Pancreas (tissue), 10 donors: ENCODE measurements at places on chromosomes 6 and 20.
A peak's percentile ranks its signal among the peaks of the same experiment; 100 is the strongest.

- peak; percentile 7 for DNase-seq
These were observed 173.2 kb downstream of the VEGFA start for GRCh38 chr6:43943099-43943766.

DNA sequence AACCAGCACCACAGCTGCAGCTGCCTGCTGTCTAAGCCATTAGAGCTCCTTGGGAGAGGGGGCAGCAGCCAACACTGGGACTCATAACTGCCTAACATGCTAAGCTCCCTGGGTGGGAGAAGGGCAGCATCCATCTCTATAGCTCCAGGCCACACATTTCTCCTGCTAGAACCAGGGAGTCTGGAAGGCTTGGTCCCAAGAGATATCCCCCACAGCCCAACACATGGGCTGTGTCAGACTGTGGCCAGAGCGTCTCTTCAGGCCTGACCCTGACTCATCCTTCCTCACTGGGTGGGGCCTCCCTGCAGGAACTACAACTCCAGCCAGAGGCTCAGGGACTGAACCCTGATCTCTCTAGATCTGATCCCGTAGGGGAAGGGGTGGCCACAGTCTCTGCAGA, 411.1 kb downstream of the HDGFL1 start:
- no peak for DNase-seq

DNA sequence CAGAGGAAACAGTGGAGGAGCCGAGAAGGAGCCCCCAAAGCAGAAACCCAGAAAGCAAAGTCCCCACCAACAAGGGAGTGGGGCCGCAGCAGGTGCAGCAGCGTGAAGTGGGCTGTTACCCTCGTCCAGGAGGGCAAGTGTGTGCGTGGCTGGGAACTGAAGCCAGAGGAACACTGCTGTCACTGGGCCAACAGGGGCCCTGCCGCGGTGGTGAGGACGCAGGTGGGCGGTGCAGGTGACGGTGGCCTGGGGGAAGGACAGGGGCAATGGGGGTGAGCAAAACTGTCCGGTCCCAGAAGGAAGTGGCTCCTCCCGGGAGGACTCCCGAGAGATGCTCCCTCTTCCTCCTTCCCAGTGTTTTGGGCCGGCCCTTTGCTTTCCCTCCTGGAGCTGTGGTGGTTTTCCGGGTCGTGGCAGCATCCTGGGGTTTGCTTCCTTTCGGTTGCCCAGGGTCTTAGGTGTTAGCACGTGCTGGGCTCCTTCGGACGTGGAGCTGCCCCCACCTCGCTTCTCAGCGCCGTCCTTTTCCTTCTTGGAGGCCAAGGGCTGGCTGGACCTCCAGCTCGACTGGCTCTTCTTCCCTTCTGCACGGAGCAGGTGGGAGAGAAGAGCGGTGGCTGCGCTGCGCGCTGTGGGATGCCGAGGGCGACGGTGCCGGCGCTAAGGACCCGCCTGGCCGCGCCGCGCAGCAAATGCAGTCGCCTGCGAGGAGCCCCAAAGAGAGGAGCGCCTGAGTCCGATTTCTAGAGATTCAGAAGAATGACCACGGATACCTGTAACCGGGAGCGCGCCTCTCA, 62.7 kb upstream of the SLC2A12 start:
- peak; percentile 52 for DNase-seq

- DNase-seq, result no peak
These were observed 266.9 kb upstream of the STXBP5 start for GRCh38 chr6:146937316-146937715.

- peak; percentile 46 for DNase-seq
These were observed 556 bp upstream of the SCAF8 start for GRCh38 chr6:154732538-154733182.

- no peak for DNase-seq
These were observed 72.4 kb downstream of the HFE start for GRCh38 chr6:26159357-26160273.

GRCh38 chr6:5338177-5338960, 77.1 kb downstream of the FARS2 start:
- no peak for DNase-seq

DNA sequence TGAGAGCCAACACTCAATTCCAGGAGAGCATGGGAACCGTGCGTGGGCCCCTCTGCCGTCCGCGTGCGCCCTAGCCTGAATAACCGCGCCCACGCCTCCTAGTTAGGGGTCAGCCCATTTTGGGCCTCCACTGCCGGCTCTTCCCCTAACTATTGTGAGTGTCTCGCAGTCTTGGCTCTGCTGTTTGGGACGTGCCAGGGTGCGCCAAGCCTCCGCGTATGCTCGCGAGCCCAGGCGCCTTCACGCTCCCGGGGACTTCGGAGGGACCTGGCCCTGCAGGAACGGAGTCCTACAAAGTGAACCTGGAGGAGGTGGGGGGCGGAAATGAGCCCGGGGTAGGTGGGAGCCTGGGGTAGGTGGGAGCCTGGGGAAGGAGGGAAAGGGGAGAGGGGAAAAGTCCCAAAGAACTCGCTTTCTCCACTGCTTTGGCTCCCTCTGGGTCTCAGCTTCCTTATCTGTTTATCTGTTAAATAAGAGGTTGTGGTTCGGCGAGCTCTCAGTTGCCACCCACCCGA, 873 bp upstream of the GCM2 start:
- no peak for DNase-seq

- DNase-seq, result no peak
These were observed 348.7 kb downstream of the COL12A1 start for GRCh38 chr6:74857157-74857556.

DNA sequence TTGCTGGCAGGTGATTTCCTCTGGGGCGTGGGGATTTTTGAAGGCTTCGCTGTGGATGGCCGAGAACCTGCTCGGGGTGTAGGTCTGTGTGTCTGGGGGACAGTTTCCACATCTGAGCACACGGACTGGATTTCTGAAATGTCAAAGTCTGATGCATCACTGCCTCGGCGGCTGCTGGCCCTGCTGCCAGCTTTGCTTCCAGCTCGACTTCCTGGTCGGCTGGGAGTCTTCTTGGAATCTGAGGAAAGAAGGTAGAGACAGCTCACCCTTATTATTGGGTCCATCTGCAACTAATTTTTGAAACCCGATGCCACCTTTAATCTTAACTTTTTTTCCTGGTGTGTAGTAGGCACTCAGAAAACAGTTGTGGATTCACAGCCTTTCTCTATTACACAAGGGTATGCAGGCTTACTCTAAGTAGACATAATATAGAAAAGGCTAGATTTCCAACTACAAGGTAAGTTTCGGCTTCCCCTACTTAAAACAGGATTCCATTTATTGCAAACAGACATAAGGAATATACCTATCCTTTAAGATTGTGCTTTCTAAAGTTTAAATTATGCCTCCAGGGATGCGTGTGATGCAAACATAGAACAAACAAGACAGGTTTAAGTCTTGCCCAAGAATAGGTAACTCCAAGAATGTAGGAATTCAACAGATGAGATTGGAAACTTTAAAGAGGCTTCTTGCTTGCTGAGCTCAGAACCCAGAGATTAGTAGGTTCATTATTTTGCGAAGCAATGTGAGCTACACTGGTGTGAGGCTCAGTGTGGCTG, 183.5 kb downstream of the DST start:
- DNase-seq, result no peak

GRCh38 chr6:168136622-168137021, 57.6 kb upstream of the FRMD1 start:
- DNase-seq, result no peak

- no peak for DNase-seq
These were observed 321.8 kb upstream of the PRDM1 start for GRCh38 chr6:105764315-105764714.

- DNase-seq, result no peak
These were observed 6.9 kb upstream of the ZBTB12 start for GRCh38 chr6:31908791-31909190.

DNA sequence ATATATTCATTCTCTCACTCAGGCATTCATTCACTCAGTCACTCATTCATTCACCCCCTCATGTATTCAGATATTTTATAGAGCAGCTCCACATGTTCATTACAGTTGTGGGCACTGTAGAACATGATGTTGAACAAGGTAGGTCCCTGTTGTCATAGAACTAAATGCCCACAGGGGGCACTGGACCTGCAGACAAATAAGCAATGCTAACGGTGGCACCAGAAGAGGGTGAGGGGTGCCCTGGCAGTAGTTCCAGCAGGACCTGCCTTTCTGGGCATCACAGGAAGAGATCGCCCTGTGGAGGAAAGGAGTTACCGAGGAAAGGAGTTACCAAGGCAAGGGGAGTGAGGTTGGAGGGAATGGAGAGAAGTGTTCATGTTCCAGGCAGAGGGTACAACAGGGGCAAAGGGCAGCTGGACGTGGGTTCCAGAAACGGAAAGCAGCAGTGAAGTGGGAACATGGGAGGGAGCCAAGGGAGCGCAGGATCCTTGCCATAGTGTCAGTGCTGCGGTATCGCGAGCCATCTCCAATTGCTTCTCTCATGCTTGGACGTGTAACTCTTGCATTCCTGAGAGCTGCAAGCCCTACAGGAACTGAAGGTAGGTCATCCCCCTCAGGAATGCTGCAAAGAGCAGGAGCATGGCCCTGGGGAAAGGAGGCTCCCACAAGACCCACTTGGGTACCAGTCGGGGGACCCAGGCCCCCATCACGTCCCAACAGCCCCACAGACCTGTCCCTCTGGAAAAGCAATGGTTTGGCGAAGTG, 128.2 kb downstream of the EDN3 start:
- no peak for DNase-seq

GRCh38 chr20:45320948-45321595, 13.0 kb upstream of the MATN4 start:
- peak; percentile 39 for DNase-seq

GRCh38 chr6:82277686-82278085, 30.1 kb upstream of the IBTK start:
- no peak for DNase-seq

GRCh38 chr6:4420160-4420865, 284.9 kb upstream of the ECI2 start:
- DNase-seq, result no peak

- DNase-seq, result no peak
These were observed 148.3 kb upstream of the TBX18 start for GRCh38 chr6:84912472-84913322.

- no peak for DNase-seq
These were observed 59.7 kb downstream of the GPX5 start for GRCh38 chr6:28585335-28585734.

GRCh38 chr20:59572515-59572914, 31.8 kb upstream of the PHACTR3 start:
- DNase-seq, result no peak

DNA sequence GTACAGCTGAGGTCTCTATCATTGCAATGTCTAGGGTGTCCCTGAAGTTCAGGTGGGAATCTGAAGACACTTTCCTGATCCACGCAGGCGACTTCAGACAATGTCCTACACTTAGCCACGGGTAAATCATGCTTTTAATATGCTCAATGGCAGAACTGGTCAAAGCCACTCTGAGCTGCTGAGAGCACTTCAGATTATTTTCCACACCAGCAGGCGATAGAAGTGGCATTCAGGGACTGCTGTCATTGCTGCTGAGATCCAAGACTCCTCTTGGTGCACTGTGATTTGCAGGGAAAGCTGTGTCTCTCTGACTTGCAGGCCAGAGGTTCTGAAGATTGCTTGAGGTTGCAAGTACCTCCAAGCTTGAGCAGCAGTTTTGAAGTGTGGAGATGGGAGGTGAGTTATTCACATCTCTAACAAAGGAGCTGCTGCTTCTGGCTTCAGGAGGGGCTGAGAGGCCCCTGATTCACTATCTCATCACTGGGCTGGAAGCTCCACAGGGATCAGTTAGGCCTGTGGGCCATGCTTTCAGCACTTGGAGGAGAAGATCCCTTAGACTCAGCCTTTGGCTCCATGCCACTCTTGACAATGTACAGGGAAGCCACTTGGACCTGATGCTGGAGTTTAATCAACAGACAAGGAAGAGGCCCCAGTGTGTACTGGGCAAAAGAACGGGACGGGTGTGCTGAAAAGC, 2.9 kb upstream of the SSTR4 start:
- no peak for DNase-seq

DNA sequence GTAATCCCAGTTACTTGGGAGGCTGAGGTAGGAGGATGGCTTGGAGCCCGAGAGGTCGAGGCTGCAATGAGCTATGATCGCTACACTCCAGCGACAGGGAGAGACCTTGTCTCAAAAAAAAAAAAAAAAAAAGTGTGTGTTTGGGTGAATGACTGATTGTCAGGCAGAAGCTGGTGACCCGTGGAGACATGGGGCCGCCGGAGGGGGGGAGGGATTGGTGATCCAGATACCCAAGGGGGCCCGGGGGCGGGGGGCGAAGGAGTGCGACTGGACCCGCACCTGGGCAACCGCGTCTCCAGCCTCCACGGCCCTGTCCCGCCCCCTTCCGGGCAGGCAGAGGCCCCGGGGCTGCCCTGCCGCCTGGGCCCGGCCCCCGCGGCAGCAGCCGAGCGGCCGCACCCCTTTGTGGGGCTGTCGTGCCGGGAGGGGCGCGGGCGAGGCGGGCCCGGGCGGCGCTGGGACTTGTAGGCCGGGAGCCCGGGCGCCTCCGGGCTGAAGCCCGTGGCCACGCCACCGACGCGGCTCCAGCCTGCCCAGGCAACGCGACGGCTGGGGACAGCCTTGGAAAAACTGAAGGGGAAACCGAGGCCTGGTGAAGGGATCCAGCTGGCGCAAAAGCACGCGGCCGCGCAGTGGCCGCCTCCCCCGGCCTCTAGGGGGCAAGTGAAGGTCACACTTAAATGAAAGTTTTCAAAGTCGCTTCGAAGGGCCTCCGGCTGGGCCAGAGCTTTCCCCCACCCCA, 2.1 kb upstream of the RBM38 start:
- DNase-seq, result peak; percentile 81

DNA sequence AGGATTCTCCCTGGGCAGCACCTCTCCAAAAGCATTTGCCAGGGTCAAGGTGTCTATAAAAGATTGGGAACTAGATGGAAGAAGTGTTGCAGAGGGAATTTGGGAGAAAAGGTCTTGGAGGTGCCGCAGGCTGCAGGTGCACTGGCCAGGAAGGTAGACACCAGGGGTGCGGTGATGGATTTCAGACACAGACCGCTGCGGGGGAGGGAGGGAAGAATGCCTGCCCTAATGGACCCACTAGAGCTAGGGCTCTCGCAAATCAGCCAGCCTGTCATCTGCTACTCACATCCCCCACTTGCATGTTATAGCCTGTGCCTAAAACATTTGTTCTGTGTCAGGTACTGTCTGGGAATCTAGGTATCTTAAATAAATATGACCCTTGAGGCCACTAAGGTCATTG, 193.6 kb upstream of the SLC24A3 start:
- DNase-seq, result no peak

DNA sequence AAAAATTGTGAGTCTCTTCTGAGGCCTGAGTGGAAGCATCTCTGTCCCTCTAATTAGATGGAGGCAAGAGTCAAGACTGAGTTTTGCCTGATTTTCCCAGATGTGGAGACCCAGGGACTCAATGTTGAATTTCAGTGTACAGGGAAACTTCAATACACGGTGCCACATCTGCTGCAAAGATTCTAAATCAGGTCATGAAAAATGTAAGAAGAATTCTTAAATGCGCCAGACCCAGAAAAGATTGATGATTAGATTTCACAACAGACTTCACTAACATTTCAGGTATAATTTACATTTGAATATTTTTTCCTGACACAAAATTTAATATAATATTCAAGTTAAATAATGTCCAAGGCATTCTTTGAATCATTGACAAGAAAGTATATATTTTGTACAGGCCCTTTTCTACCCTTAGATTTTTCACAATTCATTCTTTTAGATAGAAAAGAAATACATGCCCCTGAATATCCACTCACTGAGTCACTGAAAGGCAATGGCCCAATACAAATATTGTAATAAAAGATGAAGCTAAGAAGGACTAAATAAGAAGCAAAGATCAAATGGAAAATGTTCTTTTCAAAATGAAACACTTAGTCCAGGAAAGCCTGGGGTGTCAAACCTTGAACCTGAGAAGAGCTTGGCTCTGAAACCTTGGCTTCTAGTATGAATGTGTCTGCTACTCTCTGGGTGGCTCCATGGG, 18.2 kb upstream of the HDGFL1 start:
- DNase-seq, result no peak
